Activated CD4-positive, alpha-beta T cell treated with anti-CD3 and anti-CD28 coated beads for 48 hours (primary cell): ENCODE measurements at places on chromosomes 16 and 17.
A peak's percentile ranks its signal among the peaks of the same experiment; 100 is the strongest.

GRCh38 chr16:66211651-66212050 lies 154.8 kb upstream of the CDH5 start:
- DNase-seq = no peak

DNA sequence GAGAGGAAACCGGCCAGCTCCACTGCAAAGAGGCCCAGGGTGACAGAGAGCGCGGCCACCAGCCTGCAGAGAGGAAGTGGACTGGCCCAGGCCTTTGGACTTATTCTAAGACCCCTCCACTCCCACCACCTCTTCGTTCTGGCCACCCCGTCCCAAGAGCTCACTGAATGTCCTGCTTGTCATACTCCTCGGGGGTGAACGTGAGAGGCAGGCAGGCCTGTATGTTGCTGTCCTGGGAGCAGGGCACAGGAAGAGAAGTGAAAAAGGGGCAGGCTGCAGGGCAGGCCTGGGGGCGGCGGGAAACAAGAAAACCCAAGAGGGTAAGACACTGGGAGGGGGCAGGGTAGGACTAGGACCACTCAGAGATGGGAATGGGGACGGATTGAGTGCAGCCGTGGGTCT lies 384 bp downstream of the TMEM107 start:
- peak; percentile 24 for DNase-seq

GRCh38 chr17:74415608-74416396 lies 16.1 kb upstream of the GPRC5C start:
- no peak for DNase-seq

GRCh38 chr17:27625856-27626255 lies 5.1 kb upstream of the LGALS9 start:
- no peak for DNase-seq

- no peak for DNase-seq
Observed at GRCh38 chr17:50977487-50978159, 111.5 kb upstream of the TOB1 start.

GRCh38 chr17:82449131-82449882 lies 1.2 kb downstream of the CYBC1 start:
- peak; percentile 77 for DNase-seq

- DNase-seq = no peak
Observed at GRCh38 chr17:11908711-11909146, 88.5 kb downstream of the ZNF18 start.

- no peak for DNase-seq
Observed at GRCh38 chr17:72175787-72176515, 55.1 kb downstream of the SOX9 start.

GRCh38 chr17:74968361-74968780 lies 4.2 kb downstream of the HID1 start:
- no peak for DNase-seq

DNA sequence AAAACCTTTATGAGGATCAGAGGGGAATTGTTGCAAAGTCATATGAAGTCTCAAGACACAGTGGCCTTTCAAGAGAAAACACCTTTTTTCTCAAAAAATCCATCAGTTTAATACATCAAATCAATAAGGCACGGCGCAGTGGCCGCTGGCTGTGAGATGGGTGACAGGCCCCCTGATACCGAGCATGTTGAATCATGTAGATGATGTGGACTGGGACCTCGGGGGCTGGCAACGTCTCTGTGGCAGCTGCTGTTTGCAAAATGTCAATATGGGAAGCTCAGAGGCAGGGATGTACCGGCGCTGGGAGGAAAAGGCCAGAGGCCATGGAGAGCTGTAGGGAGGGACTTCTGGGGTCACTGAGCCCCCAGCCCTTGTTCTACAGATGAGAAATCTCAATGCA lies 169.1 kb downstream of the GSG1L start:
- no peak for DNase-seq

- DNase-seq = no peak
Observed at GRCh38 chr16:81531419-81531821, 86.8 kb downstream of the CMIP start.

DNA sequence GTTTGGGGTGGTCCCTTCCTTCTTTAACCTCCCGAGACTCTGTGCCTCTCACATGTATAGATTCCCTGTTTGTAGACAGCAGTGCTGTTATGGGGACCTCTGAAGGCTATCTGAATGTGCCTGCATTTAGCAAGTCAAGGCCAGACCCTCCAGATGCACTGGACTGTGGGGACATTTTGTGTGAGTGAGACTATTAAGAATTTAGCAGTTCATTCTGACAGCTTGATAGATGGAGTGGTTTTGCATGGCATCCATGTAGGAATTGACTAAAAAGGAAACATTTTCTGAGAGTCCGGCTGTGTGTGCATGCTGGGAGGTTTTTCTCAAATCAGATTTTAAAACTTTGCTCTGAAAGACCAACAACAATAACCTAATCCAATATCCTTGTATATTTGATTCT lies 226.3 kb downstream of the MSI2 start:
- DNase-seq = no peak

- peak; percentile 18 for DNase-seq
Observed at GRCh38 chr17:56011406-56012131, 141.7 kb upstream of the ANKFN1 start.

GRCh38 chr17:31250229-31250628 lies 46.8 kb downstream of the OMG start:
- no peak for DNase-seq

DNA sequence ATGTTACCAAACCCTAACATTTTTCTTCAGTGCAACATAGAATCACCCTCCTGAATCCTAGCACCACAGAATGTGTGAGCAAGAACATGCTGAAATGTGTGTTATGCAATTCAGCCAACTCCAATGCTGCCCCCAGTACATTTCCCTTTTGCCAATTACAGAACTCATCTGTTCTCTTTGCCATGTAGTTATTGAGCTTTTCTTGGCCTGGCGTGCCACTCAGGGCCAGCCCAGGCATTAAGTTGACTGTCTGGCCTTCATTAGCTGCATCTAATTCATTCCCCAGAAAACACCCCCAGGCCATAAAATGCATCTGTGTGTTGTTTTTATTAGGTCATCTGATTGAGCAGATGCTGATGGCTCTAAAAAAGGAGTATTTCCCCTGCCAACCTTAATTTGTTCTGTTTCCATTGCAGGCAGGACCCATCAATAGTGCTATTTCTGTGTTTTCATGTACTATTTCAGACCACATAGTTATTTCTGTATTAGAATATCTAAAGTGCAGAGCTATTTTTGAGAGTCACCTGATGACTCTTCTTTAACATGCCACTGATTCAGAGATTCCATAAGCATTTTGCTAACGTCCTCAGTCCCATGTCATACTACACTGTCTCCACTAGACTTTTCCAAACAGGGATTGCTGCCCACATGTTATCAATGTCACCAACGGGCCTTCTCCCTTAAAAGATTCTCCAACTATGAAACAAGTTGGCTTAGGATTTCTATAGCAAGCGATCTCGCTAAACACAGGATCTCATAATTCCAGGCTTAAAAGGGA lies 969.7 kb downstream of the CDH11 start:
- no peak for DNase-seq

DNA sequence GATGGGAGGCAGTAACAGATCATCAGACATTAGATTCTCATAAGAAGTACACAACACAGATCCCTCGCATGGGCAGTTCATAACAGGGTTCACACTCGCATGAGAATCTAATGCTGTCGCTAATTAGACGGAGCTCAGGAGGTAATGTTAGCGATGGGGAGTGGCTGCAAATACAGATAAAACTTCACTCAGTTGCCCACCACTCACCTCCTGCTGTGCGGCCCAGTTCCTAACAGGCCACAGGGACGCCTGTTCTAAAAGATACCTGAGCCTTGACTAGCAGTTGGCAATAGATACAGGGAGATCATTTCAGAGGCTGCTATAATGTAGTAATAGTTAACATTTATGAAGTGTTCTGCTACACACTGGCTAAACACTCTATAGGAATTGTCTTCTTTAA lies 4.9 kb downstream of the PTRH2 start:
- no peak for DNase-seq

DNA sequence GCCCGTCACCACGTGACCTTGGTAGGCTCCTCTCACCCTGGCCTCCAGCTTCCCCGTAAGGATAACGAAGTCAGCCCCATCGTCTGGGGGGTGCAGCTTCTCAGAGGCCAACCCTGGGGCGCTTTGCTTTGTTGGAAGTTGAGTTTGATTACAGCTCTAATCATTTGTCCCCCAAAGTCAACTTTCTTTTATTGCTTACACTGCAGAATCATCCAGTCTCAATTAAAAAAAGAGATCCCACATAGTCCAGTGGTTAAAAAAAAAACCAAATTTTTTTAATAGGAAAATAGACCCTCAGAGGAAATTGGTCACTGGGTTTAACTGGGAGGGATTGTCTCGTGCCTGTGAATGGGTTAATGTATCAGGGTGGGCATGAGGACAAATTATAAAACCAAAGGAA lies 7.8 kb upstream of the GPRC5C start:
- DNase-seq = no peak

GRCh38 chr16:928526-928925 lies 42.3 kb downstream of the LMF1 start:
- no peak for DNase-seq

- no peak for DNase-seq
Observed at GRCh38 chr17:50352072-50352692, 6.3 kb downstream of the XYLT2 start.

- DNase-seq = no peak
Observed at GRCh38 chr16:15450624-15451023, 16.2 kb downstream of the BMERB1 start.

DNA sequence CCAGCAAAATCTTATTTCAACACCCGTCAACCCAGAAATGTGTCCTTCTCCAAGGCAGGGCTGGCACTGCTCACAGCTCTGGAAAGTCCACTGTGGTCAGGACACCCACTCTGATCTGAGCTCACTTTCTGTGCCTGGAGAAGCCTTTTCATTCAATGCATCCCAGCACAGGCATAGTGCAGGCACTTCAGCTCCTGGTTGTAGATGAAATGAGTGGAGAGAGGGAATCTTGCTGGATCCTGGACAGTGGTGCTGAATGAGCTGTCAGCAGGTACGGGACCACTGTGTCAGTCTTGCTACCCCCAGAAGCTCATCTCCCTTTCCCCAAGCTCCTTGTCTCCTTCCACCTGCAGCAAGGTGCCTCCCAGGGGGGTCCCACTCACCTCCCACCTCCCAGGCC lies 86.1 kb upstream of the SALL1 start:
- no peak for DNase-seq

GRCh38 chr17:78497115-78497540 lies 80.1 kb downstream of the DNAH17 start:
- peak; percentile 69 for DNase-seq

- no peak for DNase-seq
Observed at GRCh38 chr17:71460943-71461342, 659.9 kb upstream of the SOX9 start.

DNA sequence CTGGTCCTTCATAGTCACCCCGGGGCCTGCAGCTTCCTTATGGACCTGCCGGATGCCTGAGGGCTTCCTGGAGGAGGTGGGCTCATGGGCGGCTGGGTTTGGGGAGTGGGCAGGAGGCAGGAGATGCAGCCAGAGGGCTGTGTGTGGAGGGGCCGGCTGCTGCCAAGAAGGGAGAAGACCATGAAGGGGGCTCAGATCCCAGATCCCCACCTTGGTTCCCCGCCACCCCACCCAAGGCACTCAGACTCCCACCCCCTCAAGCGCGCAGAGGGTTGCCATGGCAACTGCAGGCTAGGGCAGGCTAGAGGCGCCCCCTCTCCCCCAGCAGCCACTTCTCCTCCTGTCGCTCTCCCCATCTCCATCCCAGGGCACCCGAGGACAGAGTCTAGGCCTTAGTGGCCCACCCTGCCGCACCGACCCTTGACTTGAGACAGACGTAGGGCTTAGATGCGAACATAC lies 104.5 kb downstream of the CRLF3 start:
- DNase-seq = no peak

GRCh38 chr17:11690681-11691080 lies 92.4 kb downstream of the DNAH9 start:
- no peak for DNase-seq

GRCh38 chr17:13776027-13776551 lies 174.4 kb upstream of the HS3ST3A1 start:
- DNase-seq = no peak

DNA sequence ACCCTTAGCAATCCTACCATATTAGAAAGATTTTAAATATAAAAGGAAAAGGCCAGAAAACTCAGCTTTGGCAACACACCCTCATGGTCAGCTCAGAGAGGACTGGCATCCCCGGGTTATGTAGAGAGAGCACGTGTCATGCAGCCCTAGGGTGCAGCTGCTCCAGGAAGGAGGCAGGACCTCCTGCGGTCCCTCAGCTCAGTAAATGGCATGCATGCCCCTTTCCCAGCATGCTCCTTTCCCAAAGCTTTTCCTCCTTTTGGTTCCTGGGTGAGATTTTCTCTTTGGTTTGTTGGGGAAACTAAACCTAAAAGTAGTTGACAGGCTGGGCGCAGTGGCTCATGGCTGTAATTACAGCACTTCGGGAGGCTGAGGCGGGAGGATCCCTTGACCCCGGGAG lies 3.9 kb downstream of the GAN start:
- DNase-seq = no peak

GRCh38 chr16:83953796-83954576 lies 946 bp downstream of the OSGIN1 start:
- DNase-seq = peak; percentile 32

GRCh38 chr16:86931410-86931941 lies 353.1 kb downstream of the FOXL1 start:
- DNase-seq = no peak

GRCh38 chr16:23354246-23354645 lies 52.1 kb downstream of the SCNN1B start:
- no peak for DNase-seq

DNA sequence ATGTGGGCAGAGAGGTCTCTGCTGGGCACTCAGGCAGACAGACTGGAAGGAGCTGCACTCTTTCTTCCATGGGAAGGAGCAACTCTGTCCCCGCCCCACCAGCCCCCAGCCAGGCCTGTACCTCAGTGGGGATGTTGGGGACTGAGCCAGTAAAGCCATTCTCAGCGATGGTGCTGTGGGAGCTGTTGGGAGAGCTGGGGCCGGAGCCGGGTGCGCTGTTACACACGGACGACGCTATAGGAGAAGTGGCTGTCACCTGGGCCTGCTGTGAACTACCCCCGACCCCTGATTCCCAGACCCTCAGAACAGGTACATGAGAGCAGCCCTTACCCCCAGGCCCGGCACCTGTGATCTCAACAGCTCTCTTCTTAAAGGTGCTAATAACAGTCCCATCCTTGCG lies 21.5 kb downstream of the G6PC3 start:
- no peak for DNase-seq

- no peak for DNase-seq
Observed at GRCh38 chr17:72076678-72077030, 44.2 kb upstream of the SOX9 start.

- DNase-seq = peak; percentile 18
Observed at GRCh38 chr17:37744961-37745800, at the start of gene HNF1B. Gene HNF1B, minus strand, starts transcription at chr17:37745059. Its CDS starts 175 bp downstream, at chr17:37744884.

- DNase-seq = peak; percentile 69
Observed at GRCh38 chr16:86761111-86762031, 183.0 kb downstream of the FOXL1 start.

- no peak for DNase-seq
Observed at GRCh38 chr16:4859190-4859899, 12.1 kb downstream of the UBN1 start.

GRCh38 chr17:77460514-77461046 lies 319.8 kb downstream of the SEC14L1 start:
- DNase-seq = no peak
